Kidney (tissue), 22 donors: ENCODE measurements at places on chromosomes 7 and 10. TPM values are rescaled to one million over a fixed set of nuclear protein-coding genes. Genes with fewer than 3 reads are reported as not detected.

RNF148 gene
- 2.2 TPM for total RNA-seq

GRCh38 chr10:98620503-98620902 is 173.8 kb upstream of the HPS1 start:
- H3K4me1 ChIP-seq: no peaks in the 10 kb centered on the region
- H3K4me3 ChIP-seq: no peak overlapping the region
- DNase-seq: no peak
- H3K27ac ChIP-seq: no peak overlapping the region
- H3K27me3 ChIP-seq: no peaks in the 10 kb centered on the region

GRCh38 chr10:101079874-101080273 is 18.1 kb downstream of the KAZALD1 start:
- no peaks in the 10 kb centered on the region for H3K4me1 ChIP-seq
- no peak overlapping the region for H3K27ac ChIP-seq
- no peak overlapping the region for H3K4me3 ChIP-seq
- no peak for DNase-seq
- H3K36me3 ChIP-seq: no peaks in the 10 kb centered on the region
- H3K27me3 ChIP-seq: peaks cover 2% of the 10 kb centered on the region

- H3K4me1 ChIP-seq: no peaks in the 10 kb centered on the region
- H3K27me3 ChIP-seq: no peaks in the 10 kb centered on the region
- DNase-seq: peak; percentile 20
Observed at GRCh38 chr7:4416396-4417056, 265.6 kb upstream of the FOXK1 start.

- no peak overlapping the region for H3K4me3 ChIP-seq
- H3K27me3 ChIP-seq: no peaks in the 10 kb centered on the region
- no peaks in the 10 kb centered on the region for H3K36me3 ChIP-seq
- no peak overlapping the region for H3K27ac ChIP-seq
- peak; percentile 88 for DNase-seq
Observed at GRCh38 chr7:25557379-25557917, 329.2 kb upstream of the NPVF start.

SPDYE11 gene
- not detected for total RNA-seq

GRCh38 chr10:33333260-33334101 is 986 bp downstream of the NRP1 start:
- H3K4me3 ChIP-seq: peak overlapping the region; percentile 77
- H3K27ac ChIP-seq: peak overlapping the region; percentile 93
- H3K36me3 ChIP-seq: peaks cover 8% of the 10 kb centered on the region
- no peak for DNase-seq
- H3K4me1 ChIP-seq: peaks cover under 1% of the 10 kb centered on the region

RSPH10B2 gene
- 0.22 TPM for total RNA-seq

GRCh38 chr7:121876656-121877500 is 3.9 kb downstream of the PTPRZ1 start:
- no peak overlapping the region for H3K27ac ChIP-seq
- H3K27me3 ChIP-seq: peaks cover 4% of the 10 kb centered on the region
- H3K4me1 ChIP-seq: no peaks in the 10 kb centered on the region
- H3K36me3 ChIP-seq: no peaks in the 10 kb centered on the region
- DNase-seq: no peak

GRCh38 chr7:15159261-15159660 is 256.7 kb upstream of the DGKB start:
- H3K4me1 ChIP-seq: no peaks in the 10 kb centered on the region
- no peak overlapping the region for H3K27ac ChIP-seq
- no peaks in the 10 kb centered on the region for H3K36me3 ChIP-seq
- no peaks in the 10 kb centered on the region for H3K27me3 ChIP-seq
- no peak overlapping the region for H3K4me3 ChIP-seq
- DNase-seq: peak; percentile 9

DNA sequence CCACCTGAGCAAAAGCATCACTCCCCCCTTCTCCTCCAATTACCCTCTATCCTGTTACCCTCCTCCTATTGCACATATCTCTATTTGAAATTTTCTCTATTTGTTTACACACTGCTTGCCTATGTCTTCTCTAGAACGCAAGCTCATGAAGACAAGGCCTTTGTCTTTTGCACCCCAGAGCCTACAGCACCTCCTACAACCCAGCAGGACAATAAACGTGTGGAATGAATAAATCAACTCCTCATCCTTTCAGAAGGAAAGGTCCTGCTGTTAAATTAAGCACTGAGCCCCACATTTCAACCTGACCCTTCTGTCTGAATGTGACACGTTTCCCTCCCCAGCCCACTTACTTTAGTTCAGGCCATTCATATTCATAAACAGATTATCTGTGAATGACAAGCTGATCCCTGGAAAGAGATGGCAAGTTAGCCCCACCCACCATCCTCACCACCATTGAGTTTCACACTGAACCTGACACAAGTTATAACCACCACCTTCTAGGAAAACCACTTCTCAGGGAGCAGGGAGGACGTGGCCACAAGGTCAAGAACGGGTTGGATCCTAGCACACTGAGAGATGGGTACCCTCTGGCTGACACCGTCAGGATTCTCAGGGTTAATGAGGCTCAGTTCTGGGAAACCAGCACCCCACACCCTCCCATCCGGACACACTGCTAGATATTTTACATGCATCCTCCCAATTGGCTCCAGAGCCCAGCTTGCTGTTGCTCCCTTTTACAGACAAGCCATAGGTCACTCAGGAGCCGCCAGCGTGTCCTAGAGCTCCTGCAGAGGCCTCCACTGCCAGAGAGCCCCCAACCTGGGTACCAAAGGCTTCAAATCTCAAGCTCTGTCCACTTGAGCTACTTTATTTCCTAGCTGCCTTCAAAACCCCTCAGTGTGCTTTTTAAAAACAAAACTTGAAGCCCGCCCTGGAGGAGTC is 934 bp downstream of the PRTFDC1 start:
- peaks cover 5% of the 10 kb centered on the region for H3K4me1 ChIP-seq
- H3K27me3 ChIP-seq: no peaks in the 10 kb centered on the region
- no peaks in the 10 kb centered on the region for H3K36me3 ChIP-seq
- peak; percentile 76 for DNase-seq
- peak overlapping the region; percentile 69 for H3K4me3 ChIP-seq

DNA sequence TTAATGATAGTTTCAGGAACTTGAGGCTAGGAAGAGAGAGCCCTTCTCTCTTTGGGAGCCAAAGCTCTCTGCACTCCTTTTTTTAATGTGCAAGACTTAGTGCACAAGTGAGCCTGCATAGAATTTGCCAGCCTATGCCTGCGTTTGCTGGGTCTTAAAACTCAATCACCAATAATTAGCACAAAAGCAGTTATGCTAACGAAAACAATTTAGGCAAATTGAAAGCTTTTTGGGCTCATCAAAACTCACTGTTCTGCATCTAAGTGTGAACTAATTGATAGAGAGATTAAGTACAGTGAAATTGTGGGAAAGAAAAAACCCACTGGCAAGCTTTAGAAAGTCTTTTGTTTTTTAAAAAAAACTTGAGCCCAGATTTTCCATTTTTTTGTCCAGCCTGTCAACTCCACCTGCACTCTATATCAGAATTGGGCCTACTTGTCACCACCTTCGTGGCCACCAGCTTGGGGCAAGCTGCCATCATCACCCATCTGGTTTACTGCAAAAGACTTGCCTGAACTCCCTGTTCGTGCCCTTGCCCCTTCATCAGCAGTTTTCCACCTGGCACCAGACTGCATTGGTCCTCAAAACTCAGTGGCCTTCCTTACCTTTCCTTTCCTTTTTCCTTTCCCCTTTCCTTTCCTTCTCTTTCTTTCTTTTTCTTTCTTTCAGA is 37.8 kb downstream of the CRHR2 start:
- H3K36me3 ChIP-seq: no peaks in the 10 kb centered on the region
- no peak for DNase-seq
- no peaks in the 10 kb centered on the region for H3K4me1 ChIP-seq
- H3K4me3 ChIP-seq: no peak overlapping the region
- H3K27ac ChIP-seq: no peak overlapping the region

DNA sequence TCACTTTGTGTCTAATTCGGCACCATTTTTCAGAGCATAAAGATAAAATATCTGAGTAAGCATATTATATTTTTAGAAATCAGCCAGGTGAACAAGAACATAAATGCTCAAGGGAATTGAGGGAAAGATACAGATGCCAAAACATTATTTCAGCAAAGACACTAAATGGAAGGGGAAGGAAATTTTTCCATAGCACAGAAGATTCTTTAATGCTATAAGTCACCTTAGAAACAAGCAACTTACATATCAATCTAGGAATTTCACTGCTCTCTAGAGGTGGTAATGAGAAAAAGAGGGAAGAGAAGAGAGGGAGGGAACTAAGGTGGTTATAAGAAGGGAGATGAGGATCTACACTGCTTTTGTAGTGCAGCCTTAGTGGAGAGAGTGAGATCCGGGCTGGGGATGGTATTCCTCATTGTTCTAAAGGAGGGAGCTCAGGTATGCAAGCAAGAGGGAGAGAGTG is 20.4 kb downstream of the ZNF365 start:
- no peaks in the 10 kb centered on the region for H3K27me3 ChIP-seq
- H3K27ac ChIP-seq: no peak overlapping the region
- no peak for DNase-seq
- no peaks in the 10 kb centered on the region for H3K4me1 ChIP-seq
- no peak overlapping the region for H3K4me3 ChIP-seq

GRCh38 chr10:103666087-103666761 is 172.7 kb downstream of the NEURL1 start:
- no peak overlapping the region for H3K4me3 ChIP-seq
- no peak for DNase-seq
- H3K27me3 ChIP-seq: no peaks in the 10 kb centered on the region
- peaks cover 17% of the 10 kb centered on the region for H3K4me1 ChIP-seq
- H3K36me3 ChIP-seq: no peaks in the 10 kb centered on the region
- no peak overlapping the region for H3K27ac ChIP-seq

- no peaks in the 10 kb centered on the region for H3K27me3 ChIP-seq
- no peaks in the 10 kb centered on the region for H3K4me1 ChIP-seq
- no peak overlapping the region for H3K27ac ChIP-seq
- no peaks in the 10 kb centered on the region for H3K36me3 ChIP-seq
- H3K4me3 ChIP-seq: no peak overlapping the region
Observed at GRCh38 chr10:70267161-70267933, 16.5 kb downstream of the NPFFR1 start.

DNA sequence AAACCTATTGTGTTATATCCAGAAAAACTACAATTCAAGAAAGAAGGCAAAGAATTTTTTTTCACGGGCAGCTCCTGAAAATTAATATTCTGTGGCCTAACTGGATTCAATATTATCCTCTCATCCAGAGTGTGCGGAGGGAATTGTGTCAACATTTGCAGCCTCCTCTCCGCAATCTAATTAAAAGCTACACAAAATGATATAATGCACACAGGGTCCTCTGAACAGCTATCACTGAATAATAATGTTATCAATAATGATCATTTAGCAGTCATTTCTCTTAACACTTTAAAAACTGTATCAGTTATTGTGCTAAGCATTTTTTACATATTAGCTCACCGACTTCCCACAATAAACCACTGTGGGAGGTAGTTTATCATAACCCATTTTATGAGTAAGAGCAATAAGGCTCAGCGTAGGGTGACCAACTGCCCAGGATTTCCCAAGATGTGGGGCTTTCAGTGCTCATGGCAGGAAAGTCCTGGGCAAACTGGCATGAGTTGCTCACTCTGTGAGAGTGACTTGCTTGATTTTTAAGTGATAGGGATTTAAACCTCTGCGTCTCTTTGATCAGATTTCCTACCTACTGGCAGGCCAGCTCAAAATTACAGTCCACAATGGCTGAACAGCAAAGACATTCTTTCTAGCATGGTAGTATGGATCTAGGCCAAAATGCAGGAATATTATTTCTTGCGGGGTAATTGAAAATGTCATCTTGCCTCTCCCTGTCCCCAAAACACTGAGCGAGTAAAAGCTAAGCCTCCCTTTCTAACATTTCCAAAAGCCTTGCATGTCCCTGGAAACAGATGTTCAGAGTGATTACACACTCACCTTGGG is 65.7 kb downstream of the AOAH start:
- no peak overlapping the region for H3K4me3 ChIP-seq
- DNase-seq: no peak
- H3K36me3 ChIP-seq: no peaks in the 10 kb centered on the region
- no peaks in the 10 kb centered on the region for H3K27me3 ChIP-seq
- H3K27ac ChIP-seq: peak overlapping the region; percentile 3

DNA sequence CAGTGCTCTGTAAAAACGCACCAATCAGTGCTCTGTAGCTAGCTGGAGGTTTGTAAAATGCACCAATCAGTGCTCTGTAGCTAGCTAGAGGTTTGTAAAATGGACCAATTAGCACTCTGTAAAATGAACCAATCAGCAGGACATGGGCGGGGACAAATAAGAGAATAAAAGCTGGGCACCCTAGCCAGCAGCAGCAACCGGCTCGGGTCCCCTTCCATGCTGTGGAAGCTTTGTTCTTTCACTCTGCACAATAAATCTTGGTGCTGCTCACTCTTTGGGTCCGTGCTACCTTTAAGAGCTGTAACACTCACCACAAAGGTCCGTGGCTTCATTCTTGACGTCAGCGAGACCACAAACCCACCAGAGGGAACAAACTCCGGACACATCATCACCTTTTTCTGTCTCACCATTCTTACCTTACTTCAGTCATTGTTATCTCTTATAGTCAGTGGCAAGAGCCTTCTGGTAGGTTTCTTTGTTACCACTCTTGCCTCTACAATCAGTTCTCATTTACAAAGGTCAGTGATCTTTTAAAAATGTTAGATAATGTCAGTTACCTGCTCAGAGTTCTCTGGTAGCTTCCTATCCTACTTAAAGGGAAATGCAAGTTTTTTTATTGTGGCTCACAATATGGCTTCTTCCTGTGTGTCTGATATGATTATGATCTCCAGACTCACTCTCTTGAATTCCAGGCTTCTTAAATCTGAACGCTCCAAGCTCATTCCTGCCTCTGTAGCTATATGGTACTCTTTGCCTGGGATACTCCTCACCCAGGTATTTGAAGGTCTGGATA is 4.5 kb downstream of the STAM start:
- H3K4me3 ChIP-seq: no peak overlapping the region
- no peak for DNase-seq
- no peaks in the 10 kb centered on the region for H3K36me3 ChIP-seq
- no peaks in the 10 kb centered on the region for H3K27me3 ChIP-seq

AHCYL2 gene
- 25.2 TPM for total RNA-seq

NDUFB2 gene
- 255 TPM for total RNA-seq

- no peaks in the 10 kb centered on the region for H3K36me3 ChIP-seq
- H3K4me3 ChIP-seq: no peak overlapping the region
Observed at GRCh38 chr10:16483241-16483917, 38.3 kb downstream of the C1QL3 start.

- no peak for DNase-seq
- H3K27me3 ChIP-seq: no peaks in the 10 kb centered on the region
- H3K27ac ChIP-seq: no peak overlapping the region
- H3K4me3 ChIP-seq: peak overlapping the region; percentile 86
Observed at GRCh38 chr7:6057316-6058129, 26.3 kb downstream of the ANKRD61 start.

GRCh38 chr10:3203016-3203811 is 30.6 kb upstream of the PITRM1 start:
- no peaks in the 10 kb centered on the region for H3K27me3 ChIP-seq
- H3K27ac ChIP-seq: no peak overlapping the region
- no peaks in the 10 kb centered on the region for H3K4me1 ChIP-seq

RASSF4 gene
- 76.4 TPM for total RNA-seq

TMEM176B gene
- total RNA-seq: 345 TPM

SYCE1 gene
- 1.2 TPM for total RNA-seq

- no peaks in the 10 kb centered on the region for H3K4me1 ChIP-seq
- no peaks in the 10 kb centered on the region for H3K27me3 ChIP-seq
- H3K4me3 ChIP-seq: no peak overlapping the region
- no peaks in the 10 kb centered on the region for H3K36me3 ChIP-seq
- H3K27ac ChIP-seq: no peak overlapping the region
- DNase-seq: no peak
Observed at GRCh38 chr7:158396301-158396905, 191.2 kb downstream of the PTPRN2 start.

- DNase-seq: peak; percentile 22
- H3K27me3 ChIP-seq: no peaks in the 10 kb centered on the region
- H3K4me1 ChIP-seq: no peaks in the 10 kb centered on the region
- no peak overlapping the region for H3K4me3 ChIP-seq
- H3K27ac ChIP-seq: no peak overlapping the region
Observed at GRCh38 chr7:29723599-29723998, 82.7 kb upstream of the WIPF3 start.

PGAM2 gene
- 2.1 TPM for total RNA-seq
